ENCODE measurements at places on chromosomes 2 and 18. TPM values are rescaled to one million over a fixed set of nuclear protein-coding genes. Genes with fewer than 3 reads are reported as not detected.

- DNase-seq = no peak
- no peak overlapping the region for H3K27ac ChIP-seq
- no peaks in the 10 kb centered on the region for H3K27me3 ChIP-seq
- peaks cover 3% of the 10 kb centered on the region for H3K36me3 ChIP-seq
- H3K4me1 ChIP-seq = no peaks in the 10 kb centered on the region
Observed at GRCh38 chr18:62862466-62862865, 147.1 kb downstream of the PHLPP1 start.

GRCh38 chr2:11298592-11298991 lies 45.8 kb downstream of the ROCK2 start:
- DNase-seq = no peak
- no peaks in the 10 kb centered on the region for H3K36me3 ChIP-seq
- no peak overlapping the region for H3K4me3 ChIP-seq
- no peak overlapping the region for H3K27ac ChIP-seq

- H3K4me1 ChIP-seq = peaks cover under 1% of the 10 kb centered on the region
- H3K27ac ChIP-seq = no peak overlapping the region
- no peaks in the 10 kb centered on the region for H3K36me3 ChIP-seq
Observed at GRCh38 chr2:107804608-107805498, 21.8 kb upstream of the RGPD4 start.

- no peaks in the 10 kb centered on the region for H3K27me3 ChIP-seq
- H3K4me3 ChIP-seq = no peak overlapping the region
- no peak overlapping the region for H3K27ac ChIP-seq
- DNase-seq = no peak
- H3K36me3 ChIP-seq = no peaks in the 10 kb centered on the region
Observed at GRCh38 chr2:83017366-83018090, 1441.6 kb downstream of the SUCLG1 start.

DNA sequence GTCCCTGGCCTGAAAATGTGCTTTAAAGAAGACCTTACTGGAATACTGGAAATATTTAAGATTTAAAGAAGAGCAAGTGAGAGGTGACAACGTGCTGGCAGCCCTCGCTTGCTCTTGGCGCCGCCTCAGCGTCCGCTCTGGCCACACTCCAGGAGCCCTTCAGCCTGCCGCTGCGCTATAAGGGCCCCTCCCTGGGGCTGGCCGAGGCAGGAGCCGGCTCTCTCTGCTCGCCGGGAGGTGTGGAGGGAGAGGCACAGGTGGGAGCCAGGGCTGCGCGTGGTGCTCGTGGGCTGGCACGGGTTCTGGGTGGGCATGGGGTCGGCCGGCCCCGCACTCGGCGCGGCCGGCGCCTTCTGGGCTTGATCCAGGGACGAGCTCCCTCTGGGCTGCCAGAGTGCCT lies 2.9 kb upstream of the COQ10B start:
- H3K4me1 ChIP-seq = no peaks in the 10 kb centered on the region
- DNase-seq = no peak
- no peak overlapping the region for H3K4me3 ChIP-seq
- peaks cover 2% of the 10 kb centered on the region for H3K36me3 ChIP-seq

DNA sequence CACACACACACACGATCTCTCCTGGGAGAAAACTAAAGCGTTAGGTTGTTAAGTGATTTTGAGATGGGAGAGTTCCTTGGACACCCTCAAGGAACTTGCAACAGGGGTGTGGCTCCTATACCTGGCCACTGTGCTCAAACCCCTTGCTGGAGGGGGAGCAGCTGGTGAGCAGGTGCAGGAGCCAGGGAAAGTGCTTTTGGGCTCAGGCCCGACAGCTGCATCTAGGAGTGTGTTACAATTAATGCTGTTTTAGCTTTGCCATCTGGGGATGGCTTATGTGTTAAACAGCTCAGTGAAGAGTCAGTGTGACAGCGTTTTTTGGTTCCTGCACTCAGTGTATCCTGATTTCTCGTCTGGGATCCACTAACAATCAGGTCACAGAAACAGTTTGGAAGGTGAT lies 510.8 kb downstream of the TRIB2 start:
- H3K4me3 ChIP-seq = no peak overlapping the region
- no peak for DNase-seq
- H3K27me3 ChIP-seq = no peaks in the 10 kb centered on the region
- H3K27ac ChIP-seq = no peak overlapping the region
- no peaks in the 10 kb centered on the region for H3K36me3 ChIP-seq

- H3K4me3 ChIP-seq = no peak overlapping the region
- no peaks in the 10 kb centered on the region for H3K4me1 ChIP-seq
- DNase-seq = no peak
- peaks cover 16% of the 10 kb centered on the region for H3K36me3 ChIP-seq
- H3K27me3 ChIP-seq = no peaks in the 10 kb centered on the region
Observed at GRCh38 chr2:70043252-70043875, 43.9 kb upstream of the PCBP1 start.

DNA sequence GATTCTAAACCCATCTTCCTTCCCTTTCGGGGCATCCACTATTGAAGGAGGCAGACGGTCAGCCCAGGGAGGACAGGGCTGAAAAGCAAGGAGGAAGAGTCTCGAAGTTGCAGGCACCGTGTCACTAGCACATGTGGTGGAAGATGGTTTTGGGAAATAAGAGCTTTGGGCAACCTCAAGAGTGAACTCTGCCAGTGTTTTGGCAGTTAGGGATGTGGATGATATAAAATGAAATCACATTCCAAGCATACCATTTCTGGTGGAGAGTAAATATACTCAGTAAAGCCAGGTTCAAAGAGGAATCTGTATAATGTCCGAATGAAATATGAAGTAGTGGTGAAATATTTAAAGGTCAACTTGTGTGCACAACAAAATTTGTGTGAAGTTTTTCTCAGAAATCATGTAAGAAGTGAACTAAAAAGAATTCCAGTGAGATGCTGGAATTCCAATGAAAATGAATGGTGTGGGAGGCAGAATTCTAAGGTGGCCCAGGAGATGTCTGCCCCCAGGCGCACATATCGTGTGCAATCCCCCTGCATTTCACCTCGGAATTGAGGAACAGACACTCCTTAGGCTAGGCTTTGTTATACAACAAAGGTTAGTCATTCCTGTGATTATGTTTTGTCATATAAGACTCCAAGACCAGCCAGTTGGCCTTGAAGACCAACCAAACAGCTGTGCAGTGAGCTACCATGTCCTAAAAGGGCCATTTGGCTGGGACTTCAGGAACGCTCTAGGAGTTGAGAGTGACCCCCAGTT lies 147.1 kb downstream of the SH3BP4 start:
- H3K4me3 ChIP-seq = no peak overlapping the region
- H3K27ac ChIP-seq = no peak overlapping the region
- H3K36me3 ChIP-seq = no peaks in the 10 kb centered on the region
- no peaks in the 10 kb centered on the region for H3K4me1 ChIP-seq
- no peaks in the 10 kb centered on the region for H3K27me3 ChIP-seq

DNA sequence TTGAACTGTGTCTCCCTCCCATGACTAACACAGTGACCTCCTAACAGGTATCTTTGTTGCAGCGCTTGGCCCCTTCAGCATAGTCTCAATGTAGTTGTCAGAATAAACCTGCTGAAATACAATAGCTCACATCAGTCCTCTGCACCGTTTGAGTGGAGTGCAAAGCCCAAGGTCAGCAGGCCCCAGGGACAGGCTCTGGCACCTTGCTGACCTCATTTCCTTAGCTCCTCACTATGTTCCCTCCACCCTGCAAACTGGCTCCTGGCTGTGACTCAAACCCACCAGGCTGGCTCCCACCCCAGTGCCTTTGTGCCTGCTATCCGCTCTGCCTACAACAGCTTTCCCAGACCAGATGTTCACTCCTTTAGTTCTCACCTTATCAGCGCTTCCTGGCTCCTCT lies 146.7 kb downstream of the LRATD1 start:
- H3K4me3 ChIP-seq = no peak overlapping the region
- H3K27ac ChIP-seq = no peak overlapping the region
- DNase-seq = no peak
- H3K27me3 ChIP-seq = no peaks in the 10 kb centered on the region
- no peaks in the 10 kb centered on the region for H3K36me3 ChIP-seq

- no peaks in the 10 kb centered on the region for H3K36me3 ChIP-seq
- DNase-seq = no peak
- H3K27ac ChIP-seq = no peak overlapping the region
- no peak overlapping the region for H3K4me3 ChIP-seq
- peaks cover 19% of the 10 kb centered on the region for H3K4me1 ChIP-seq
- H3K27me3 ChIP-seq = no peaks in the 10 kb centered on the region
Observed at GRCh38 chr18:58341916-58342315, 287.0 kb downstream of the ALPK2 start.

GRCh38 chr2:167551416-167551815 lies 663.1 kb downstream of the XIRP2 start:
- H3K36me3 ChIP-seq = no peaks in the 10 kb centered on the region
- H3K27me3 ChIP-seq = no peaks in the 10 kb centered on the region
- H3K4me3 ChIP-seq = no peak overlapping the region
- H3K4me1 ChIP-seq = peaks cover 4% of the 10 kb centered on the region
- no peak overlapping the region for H3K27ac ChIP-seq

DNA sequence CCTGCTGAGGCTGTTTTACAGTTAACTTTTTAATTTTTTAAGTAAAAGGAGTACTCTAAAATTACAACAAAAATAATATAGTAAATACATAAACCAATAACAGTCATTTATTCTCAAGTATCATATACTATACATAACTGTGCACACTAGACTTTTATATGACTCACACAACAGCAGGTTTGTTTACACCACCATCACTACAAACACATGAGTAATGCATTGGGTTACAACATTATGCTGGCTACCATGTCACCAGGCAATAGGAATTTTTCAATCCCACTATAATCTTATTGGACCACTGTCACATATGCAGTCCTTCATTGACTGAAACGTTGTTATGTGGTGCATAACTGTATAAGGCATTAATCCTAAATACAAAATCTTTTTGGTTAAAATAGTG lies 42.5 kb downstream of the RASGRP3 start:
- H3K27ac ChIP-seq = no peak overlapping the region
- peaks cover 2% of the 10 kb centered on the region for H3K4me1 ChIP-seq
- DNase-seq = no peak
- peaks cover 2% of the 10 kb centered on the region for H3K36me3 ChIP-seq

DNA sequence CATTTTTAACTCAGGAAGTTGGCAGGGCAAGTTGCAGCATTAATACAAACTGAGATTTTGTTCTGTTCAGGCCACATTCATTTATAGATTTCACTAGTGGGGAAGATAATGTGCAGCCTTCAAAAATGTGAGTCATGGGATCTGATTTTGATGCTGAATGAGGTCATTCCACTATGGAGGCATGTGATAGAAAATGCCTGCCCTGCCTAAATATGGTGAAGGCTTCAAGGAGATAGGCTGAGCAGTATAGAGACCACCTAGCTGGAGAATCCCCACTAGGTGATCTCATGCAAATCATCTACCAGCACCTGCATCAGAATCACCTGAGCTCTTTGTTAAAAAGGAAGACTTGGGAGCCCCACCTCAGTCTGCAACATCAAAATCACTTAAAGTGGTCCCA lies 43.7 kb downstream of the PAX3 start:
- peaks cover 7% of the 10 kb centered on the region for H3K27me3 ChIP-seq
- no peak overlapping the region for H3K4me3 ChIP-seq
- no peak for DNase-seq
- H3K36me3 ChIP-seq = no peaks in the 10 kb centered on the region
- no peak overlapping the region for H3K27ac ChIP-seq
- no peaks in the 10 kb centered on the region for H3K4me1 ChIP-seq

DNA sequence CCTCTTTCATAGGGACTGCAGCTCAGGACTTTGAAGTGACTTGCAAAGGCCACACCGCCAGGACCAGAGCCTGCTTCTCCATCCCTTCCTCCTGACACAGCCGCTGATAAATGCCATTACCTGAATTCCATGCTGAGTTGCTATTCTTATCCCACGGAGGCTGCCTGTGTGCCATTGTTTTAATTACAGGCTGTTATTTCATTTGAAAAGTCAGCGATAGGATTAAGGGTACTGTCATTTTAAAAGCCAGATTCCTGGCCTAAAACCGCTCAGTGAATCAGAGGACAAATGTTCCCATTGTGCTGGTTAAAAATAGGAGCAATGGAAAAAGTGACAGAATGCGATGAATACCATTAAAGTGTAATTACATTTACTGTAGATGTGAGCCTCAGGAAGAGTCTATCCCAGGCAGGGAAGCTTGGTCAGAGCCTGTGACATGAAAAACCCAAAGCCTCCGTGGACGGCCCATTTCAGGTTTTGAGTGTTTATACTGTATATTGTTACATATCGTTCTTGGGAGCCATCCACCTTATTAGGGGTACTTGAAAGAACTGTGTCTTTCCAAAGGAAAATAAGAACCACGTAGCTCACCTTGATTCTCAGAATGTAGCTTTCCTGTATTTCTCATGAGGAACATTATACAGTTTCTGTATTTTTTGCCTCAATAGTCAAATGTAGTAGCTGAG lies 41.3 kb downstream of the PDCL3 start:
- no peak overlapping the region for H3K27ac ChIP-seq
- no peaks in the 10 kb centered on the region for H3K27me3 ChIP-seq
- peak; percentile 78 for DNase-seq
- no peak overlapping the region for H3K4me3 ChIP-seq
- peaks cover 6% of the 10 kb centered on the region for H3K4me1 ChIP-seq

- no peak overlapping the region for H3K27ac ChIP-seq
- no peaks in the 10 kb centered on the region for H3K27me3 ChIP-seq
- no peaks in the 10 kb centered on the region for H3K36me3 ChIP-seq
Observed at GRCh38 chr2:222000326-222000725, 298.5 kb downstream of the PAX3 start.

DNA sequence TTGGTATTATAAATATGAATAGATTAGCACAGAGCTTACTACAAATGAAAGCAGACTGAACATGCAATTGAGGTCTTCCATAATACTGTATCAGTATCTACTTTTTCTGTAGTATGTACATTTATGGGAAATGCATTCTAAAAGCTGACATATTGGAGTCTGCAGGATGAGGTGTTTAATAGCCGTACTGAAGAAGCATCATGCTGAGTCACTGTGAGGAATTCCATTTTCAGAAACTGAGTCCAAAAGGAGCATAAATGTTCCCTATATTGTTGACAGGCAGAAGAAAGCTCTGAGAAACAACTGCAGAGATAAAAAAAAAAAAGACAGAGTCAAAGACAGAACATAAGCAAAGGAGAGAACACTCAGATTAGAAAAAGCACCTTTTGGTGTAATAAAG lies 366.7 kb upstream of the SPHKAP start:
- H3K36me3 ChIP-seq = no peaks in the 10 kb centered on the region
- no peak overlapping the region for H3K27ac ChIP-seq
- H3K4me1 ChIP-seq = no peaks in the 10 kb centered on the region
- H3K4me3 ChIP-seq = no peak overlapping the region
- H3K27me3 ChIP-seq = no peaks in the 10 kb centered on the region

The TDRD15 gene
- 0.20 TPM for total RNA-seq

The GAL3ST2 gene
- 0.50 TPM for total RNA-seq

The CENPO gene
- total RNA-seq = 15.1 TPM

The SIX3 gene
- not detected for total RNA-seq

The RMDN2 gene
- 16.7 TPM for total RNA-seq

The INHBB gene
- 2.8 TPM for total RNA-seq

The AKAIN1 gene
- 1.9 TPM for total RNA-seq

All from spinal cord (tissue), 10 donors.